ENCODE measurements at places on chromosomes 5 and 9. TPM values are rescaled to one million over a fixed set of nuclear protein-coding genes. Genes with fewer than 3 reads are reported as not detected.

DNA sequence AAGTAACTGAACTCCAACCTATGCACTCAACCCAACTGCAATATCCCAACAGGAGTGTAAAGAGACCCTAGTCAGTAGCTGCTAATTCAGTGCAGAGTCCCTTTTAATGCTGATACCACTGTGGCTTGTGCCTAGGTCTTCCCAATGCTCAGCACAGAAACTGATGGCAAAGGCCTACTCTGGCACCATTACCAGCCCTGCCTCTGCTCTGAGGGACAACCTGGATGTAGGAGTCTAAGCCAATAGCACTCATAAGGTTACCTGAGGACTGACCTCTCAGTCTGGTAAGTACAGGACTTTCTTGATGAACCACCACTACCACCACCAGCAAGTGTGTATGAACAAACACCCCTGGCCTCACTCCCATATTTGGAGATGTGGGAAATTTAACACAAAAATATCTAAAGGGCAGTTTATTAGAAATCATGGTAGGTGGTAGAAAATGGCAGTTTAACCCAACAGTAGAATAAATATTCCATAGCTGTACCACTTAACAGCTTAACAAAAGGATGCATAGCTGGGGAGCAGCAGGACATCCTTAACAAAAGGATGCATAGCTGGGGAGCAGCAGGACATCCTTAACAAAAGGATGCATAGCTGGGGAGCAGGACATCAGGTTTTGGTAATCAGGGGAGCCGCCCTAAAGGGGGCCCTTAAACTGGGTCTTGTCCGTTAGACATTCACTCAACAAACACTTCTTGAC, 11.0 kb upstream of the DNAJA1 start:
- no peaks in the 10 kb centered on the region for H3K27me3 ChIP-seq
- no peaks in the 10 kb centered on the region for H3K36me3 ChIP-seq
- no peak for DNase-seq
- H3K4me1 ChIP-seq: no peaks in the 10 kb centered on the region

GRCh38 chr5:58871648-58872242, 288.9 kb downstream of the RAB3C start:
- H3K27me3 ChIP-seq: no peaks in the 10 kb centered on the region
- no peak overlapping the region for H3K27ac ChIP-seq
- DNase-seq: no peak
- H3K36me3 ChIP-seq: no peaks in the 10 kb centered on the region

GRCh38 chr5:34034534-34035327, 8.3 kb downstream of the C1QTNF3 start:
- H3K36me3 ChIP-seq: no peaks in the 10 kb centered on the region
- no peak for DNase-seq
- no peak overlapping the region for H3K4me3 ChIP-seq
- H3K4me1 ChIP-seq: no peaks in the 10 kb centered on the region
- no peaks in the 10 kb centered on the region for H3K27me3 ChIP-seq
- no peak overlapping the region for H3K27ac ChIP-seq

GRCh38 chr9:117247266-117247665, 167.6 kb downstream of the ASTN2 start:
- H3K4me1 ChIP-seq: no peaks in the 10 kb centered on the region
- DNase-seq: no peak
- H3K36me3 ChIP-seq: no peaks in the 10 kb centered on the region
- H3K27me3 ChIP-seq: no peaks in the 10 kb centered on the region
- H3K4me3 ChIP-seq: no peak overlapping the region
- no peak overlapping the region for H3K27ac ChIP-seq

GRCh38 chr5:157511651-157512644, 51.9 kb downstream of the NIPAL4 start:
- H3K36me3 ChIP-seq: peaks cover 31% of the 10 kb centered on the region
- no peaks in the 10 kb centered on the region for H3K27me3 ChIP-seq
- peak; percentile 99 for DNase-seq
- no peak overlapping the region for H3K4me3 ChIP-seq
- peak overlapping the region; percentile 95 for H3K27ac ChIP-seq

DNA sequence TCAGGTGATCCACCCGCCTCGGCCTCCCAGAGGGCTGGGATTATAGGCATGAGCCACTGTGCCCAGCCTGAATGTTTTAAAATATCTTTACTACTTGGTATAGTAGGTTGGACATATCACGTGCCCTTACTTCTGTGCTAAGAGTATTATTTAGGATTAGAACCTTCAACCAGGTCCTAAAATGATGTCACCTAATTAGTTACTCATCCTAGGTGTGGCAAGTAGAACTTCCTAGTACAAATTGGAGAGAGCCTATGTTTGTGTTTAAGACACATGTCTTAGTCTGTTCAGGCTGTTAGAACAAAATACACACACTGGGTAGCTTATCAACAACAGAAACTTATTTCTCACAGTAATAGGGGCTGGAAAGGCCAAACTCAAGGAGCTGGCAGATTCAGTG, 51.5 kb downstream of the ZFAND5 start:
- no peak for DNase-seq
- no peak overlapping the region for H3K4me3 ChIP-seq
- H3K36me3 ChIP-seq: no peaks in the 10 kb centered on the region
- H3K27ac ChIP-seq: peak overlapping the region; percentile 53
- H3K4me1 ChIP-seq: peaks cover 36% of the 10 kb centered on the region

- no peaks in the 10 kb centered on the region for H3K36me3 ChIP-seq
- H3K4me1 ChIP-seq: no peaks in the 10 kb centered on the region
- H3K4me3 ChIP-seq: no peak overlapping the region
- DNase-seq: no peak
Observed at GRCh38 chr5:54344653-54345052, 34.3 kb upstream of the ARL15 start.

DNA sequence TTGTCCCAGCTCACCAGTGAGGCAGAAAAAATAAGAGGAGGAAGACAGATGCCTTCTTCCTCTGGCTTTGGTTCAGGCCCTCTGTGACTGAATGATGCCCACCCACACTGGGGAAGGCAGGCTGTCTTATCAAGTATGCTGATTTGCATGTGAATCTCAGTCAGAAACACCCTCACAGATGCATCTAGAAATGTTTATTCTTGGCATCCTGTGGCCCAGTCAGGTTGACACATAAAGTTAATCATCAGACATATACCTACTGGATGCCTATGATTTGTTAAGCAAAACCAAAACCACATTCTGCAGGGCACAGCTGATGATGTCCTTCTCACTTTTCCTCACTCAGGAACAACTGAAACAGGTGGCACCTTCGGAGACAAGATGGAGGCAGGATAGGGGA, 243.4 kb upstream of the KCNN2 start:
- H3K4me1 ChIP-seq: no peaks in the 10 kb centered on the region
- H3K27me3 ChIP-seq: no peaks in the 10 kb centered on the region
- no peak for DNase-seq
- no peak overlapping the region for H3K27ac ChIP-seq
- no peak overlapping the region for H3K4me3 ChIP-seq
- H3K36me3 ChIP-seq: no peaks in the 10 kb centered on the region

DNA sequence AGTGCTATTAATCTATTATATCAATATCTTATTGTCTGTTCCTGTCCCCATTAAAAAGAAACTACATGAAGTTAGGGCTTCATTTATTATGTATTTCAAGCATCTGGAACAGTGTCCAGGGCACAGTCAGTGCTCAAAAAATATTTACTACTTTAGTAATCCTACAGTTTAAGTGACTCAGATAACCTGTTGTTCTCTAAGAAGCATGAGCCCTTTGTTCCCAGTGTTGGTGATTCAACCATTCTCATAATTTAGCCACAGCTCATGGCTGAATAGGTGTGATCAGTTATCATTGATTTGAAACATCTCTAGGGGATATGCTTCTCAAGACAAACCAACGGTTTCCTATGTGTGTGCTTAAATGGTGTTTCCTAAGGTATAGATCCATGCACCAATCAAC, 292.7 kb downstream of the TMEM167A start:
- no peaks in the 10 kb centered on the region for H3K27me3 ChIP-seq
- no peak overlapping the region for H3K27ac ChIP-seq
- no peak overlapping the region for H3K4me3 ChIP-seq
- DNase-seq: no peak
- H3K36me3 ChIP-seq: no peaks in the 10 kb centered on the region

- no peak overlapping the region for H3K4me3 ChIP-seq
- H3K27me3 ChIP-seq: no peaks in the 10 kb centered on the region
- H3K36me3 ChIP-seq: no peaks in the 10 kb centered on the region
- H3K4me1 ChIP-seq: no peaks in the 10 kb centered on the region
Observed at GRCh38 chr5:106962464-106963230, 708.1 kb downstream of the EFNA5 start.

DNA sequence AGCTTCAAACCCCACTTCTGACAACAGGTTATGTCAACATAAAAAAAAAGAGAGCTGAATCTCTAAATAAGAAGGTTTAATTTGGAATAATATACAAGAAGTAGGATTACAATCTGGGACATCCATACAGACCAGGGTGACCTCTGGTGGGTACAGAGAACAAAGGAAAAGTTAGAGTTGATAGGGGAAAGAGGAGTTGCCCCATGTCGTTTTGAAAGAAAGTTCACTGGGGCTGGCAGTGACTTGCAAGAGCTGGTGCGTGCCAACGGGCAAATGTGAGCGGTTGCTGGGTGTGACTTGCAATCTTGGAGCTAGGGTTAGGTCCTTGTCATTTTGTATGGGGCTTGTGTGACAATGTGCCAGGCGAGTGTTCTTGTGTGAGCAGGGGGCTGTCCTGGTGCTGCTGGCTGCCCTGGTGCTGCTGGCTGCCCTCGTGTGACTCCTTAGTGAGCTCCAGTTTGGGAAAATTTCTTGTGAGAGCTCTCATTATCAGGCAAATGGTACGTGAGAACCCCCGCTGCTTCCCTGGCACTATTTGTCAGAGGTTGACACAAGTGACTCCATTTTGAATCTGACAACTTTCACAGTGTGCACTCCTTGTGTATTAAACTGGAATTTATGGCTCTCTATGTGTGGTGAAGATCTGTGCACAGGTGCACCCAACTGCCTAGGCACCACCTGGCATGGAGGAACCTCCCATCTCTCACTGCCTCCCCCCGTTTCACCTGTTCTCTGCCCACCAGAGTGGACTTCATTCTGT, 69.8 kb downstream of the UBE2QL1 start:
- H3K27ac ChIP-seq: no peak overlapping the region
- H3K36me3 ChIP-seq: no peaks in the 10 kb centered on the region
- no peak overlapping the region for H3K4me3 ChIP-seq
- no peaks in the 10 kb centered on the region for H3K27me3 ChIP-seq

- no peak overlapping the region for H3K27ac ChIP-seq
- no peak overlapping the region for H3K4me3 ChIP-seq
- H3K27me3 ChIP-seq: peaks cover 26% of the 10 kb centered on the region
- H3K36me3 ChIP-seq: no peaks in the 10 kb centered on the region
Observed at GRCh38 chr9:119366909-119367682, 2.1 kb downstream of the BRINP1 start.

GRCh38 chr9:132042324-132042723, 37.3 kb downstream of the MED27 start:
- H3K36me3 ChIP-seq: no peaks in the 10 kb centered on the region
- no peak overlapping the region for H3K4me3 ChIP-seq
- no peaks in the 10 kb centered on the region for H3K27me3 ChIP-seq
- no peaks in the 10 kb centered on the region for H3K4me1 ChIP-seq
- no peak for DNase-seq
- no peak overlapping the region for H3K27ac ChIP-seq

DNA sequence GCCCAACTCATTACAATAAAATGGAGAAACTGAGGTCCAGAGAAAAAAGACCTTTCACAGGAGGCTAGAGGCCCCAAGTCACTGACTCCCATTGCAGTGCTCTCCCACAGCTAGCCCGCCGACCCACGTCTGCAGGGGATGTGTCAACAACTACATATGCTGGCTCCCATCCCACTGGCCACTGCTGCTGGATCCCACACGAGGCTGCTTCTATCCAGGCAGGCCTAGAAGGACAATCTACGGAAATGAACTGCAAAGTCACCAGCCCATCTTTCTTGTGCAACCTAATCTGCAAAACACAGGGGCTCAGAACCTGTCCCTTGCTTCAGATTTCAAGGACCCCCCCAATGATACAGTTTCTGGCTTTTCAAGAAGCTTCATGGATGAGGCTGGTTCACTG, 24.0 kb downstream of the RAPGEF1 start:
- H3K4me3 ChIP-seq: no peak overlapping the region
- H3K4me1 ChIP-seq: peaks cover 29% of the 10 kb centered on the region
- H3K27ac ChIP-seq: peak overlapping the region; percentile 86
- H3K36me3 ChIP-seq: no peaks in the 10 kb centered on the region
- no peak for DNase-seq

- no peak overlapping the region for H3K27ac ChIP-seq
- H3K4me3 ChIP-seq: no peak overlapping the region
- no peaks in the 10 kb centered on the region for H3K27me3 ChIP-seq
- H3K4me1 ChIP-seq: no peaks in the 10 kb centered on the region
Observed at GRCh38 chr5:41921166-41921565, 3.9 kb upstream of the FBXO4 start.

DNA sequence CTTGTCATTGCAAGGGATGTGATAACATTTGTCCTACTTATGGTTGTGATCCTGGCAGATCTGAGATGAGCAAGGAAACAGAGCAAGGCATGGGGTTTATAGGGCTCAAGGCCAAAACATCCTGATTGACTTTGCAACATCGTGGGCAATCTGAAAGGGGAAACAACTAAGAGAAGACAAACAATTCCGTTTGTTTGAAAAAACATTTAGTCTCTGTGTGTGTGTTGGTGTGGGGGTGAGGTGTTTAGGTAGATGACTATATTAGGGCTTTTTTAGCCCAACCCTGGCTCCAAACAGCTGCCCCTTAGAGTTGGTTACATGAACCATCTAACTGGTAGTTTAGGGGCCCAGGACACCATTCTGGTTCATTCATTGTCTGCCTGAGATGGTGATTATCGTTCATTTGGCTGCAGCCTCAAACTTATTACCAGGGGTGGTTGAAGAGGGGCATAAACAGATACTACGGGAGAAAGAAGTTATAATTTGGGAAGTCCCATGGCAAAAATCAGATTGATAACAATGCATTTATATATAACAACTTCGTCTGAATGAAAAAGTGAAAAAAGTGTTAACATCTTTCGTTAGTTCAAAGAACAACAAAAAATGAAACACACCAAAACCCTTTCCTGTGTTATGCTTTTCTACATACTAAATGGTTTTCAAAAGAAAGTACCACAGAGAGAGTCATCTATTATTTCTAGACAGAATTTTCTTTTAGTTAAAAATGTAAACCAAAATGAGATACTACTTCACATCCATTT, 5.7 kb downstream of the FYB1 start:
- no peak for DNase-seq
- H3K4me3 ChIP-seq: no peak overlapping the region
- H3K27me3 ChIP-seq: no peaks in the 10 kb centered on the region
- H3K4me1 ChIP-seq: peaks cover 2% of the 10 kb centered on the region
- no peak overlapping the region for H3K27ac ChIP-seq
- no peaks in the 10 kb centered on the region for H3K36me3 ChIP-seq

- DNase-seq: peak; percentile 58
- H3K36me3 ChIP-seq: no peaks in the 10 kb centered on the region
- H3K27ac ChIP-seq: peak overlapping the region; percentile 91
- H3K27me3 ChIP-seq: no peaks in the 10 kb centered on the region
Observed at GRCh38 chr9:134658378-134658955, 16.9 kb downstream of the COL5A1 start.

ABCA1 gene
- 110 TPM for total RNA-seq

Data from sigmoid colon (tissue), 7 donors.